ENCODE measurements at places on chromosomes 1 and 21.

GRCh38 chr1:1567152-1567875 is 7.3 kb downstream of the SSU72 start:
- no peak for DNase-seq

DNA sequence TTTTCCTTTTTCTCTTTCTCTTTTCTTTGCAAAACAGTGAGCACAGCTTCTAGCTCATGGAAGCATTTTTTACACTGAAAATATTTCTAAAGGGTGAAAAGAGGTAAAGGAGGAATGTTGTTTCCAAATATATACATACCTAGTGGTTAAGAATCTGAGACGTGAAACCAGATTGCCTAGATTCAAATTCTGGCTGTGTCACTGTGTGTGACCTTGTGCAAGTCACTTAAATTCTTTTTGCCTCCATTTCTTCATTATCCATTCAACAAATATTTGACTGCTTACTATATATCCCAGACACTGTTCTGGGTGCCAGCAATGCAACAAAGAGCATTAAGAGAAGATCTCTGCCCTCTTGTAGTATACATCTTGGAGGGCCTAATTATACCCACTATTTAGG is 53.3 kb downstream of the ZFYVE9 start:
- no peak for DNase-seq

DNA sequence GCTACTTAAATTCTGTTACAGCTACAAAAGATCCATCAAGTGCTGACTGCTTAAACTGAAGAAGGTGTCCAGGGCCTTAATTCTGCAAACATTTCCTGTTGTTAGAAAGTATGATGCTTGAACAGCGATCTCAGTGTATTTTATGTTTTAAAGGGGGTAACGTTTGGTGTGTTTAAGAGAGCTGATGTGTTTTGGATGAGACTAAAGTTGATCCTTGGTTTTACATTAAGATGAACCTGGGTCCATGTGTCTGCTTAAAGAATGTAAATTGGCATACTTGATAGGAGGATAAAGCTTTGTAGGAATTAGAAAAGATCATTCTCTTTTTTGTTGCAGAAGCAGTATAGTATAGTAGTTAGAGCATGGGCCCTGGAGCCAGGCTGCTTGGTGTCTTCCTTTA is 3.6 kb downstream of the IER5 start:
- no peak for DNase-seq

DNA sequence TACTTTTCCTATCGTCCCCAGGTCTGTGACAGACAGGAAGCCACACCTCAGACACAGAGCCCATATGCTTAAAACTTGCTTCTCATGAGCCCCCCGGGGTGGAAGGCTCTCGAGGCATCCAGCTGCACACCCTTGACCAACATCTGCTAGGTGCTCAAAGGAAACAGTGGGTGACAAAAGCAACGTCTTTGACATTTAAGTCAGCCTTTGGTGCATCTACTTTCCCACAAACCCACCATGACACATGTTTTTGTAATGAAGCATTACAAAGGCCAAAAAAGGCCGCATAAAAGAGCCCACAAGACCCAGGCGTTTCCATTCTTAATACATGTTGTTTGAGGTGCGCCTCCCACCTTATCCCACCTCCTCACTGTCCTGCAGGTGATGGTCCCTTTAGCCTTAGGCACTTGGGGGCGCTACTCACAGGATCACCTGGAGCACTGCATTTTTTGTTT is 11.8 kb upstream of the FASLG start:
- no peak for DNase-seq

DNA sequence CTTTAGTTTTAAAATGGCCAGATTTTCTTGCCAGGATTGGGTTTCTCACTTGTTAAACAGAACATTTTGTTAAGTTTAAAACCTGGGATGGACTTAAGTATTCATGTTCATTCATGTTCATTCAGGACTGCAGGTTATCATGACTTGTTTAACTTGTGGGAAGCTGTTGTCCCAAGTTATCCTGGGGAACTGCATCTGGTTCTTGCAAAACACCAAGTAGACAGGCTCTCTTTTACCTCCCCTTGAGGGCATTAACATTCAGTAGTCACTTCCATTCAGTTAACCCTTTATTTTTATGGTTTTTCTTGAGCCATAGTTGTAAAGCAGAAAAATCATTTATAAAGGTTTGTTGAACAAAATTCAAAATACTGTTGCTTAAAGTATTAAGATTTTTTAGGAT is 8.1 kb downstream of the SOD1 start:
- no peak for DNase-seq

DNA sequence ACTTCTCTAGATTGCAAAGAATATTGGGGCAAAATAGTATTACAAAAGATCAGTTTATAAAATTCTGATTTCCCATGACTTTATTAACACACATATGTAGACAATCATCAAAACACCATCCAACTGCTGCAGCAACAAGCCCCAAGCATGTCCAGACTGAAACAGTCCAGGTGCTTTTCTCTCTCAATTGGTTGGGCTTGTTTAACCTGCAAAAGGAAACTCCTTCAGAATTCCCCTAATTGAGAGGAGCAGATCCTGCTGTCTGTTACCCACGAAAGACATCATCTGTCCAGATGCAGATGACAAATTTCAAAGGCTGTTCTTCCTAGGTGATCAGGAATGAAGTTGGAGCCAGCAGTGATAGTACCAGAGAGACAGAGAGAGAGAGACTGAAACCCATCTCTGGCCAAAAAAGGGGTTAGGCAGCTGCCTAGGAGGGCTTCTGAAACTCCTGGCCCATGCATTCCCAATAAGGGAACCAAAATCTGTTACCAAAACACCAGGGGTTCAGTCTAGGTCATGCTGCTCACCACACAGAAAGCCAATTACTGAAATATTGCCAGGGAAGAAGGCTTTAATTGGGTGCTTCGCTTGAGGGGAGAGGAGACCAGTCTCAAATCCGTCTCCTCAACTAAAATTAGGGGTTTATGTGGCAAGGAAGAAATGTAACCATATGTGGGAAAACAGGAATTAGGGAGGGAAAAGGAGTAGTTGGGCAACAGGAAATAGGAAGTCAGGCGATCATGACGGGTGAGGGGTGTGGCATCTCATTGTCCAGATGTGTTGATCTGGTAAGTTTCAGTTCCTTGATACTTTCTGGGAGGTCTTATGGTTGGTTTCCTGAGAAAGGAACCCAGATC is 34.7 kb upstream of the RGL1 start:
- no peak for DNase-seq

GRCh38 chr1:210535761-210536160 is 207.1 kb downstream of the HHAT start:
- DNase-seq = no peak

GRCh38 chr1:145845514-145846161 is at the start of gene NUDT17:
TSS of gene NUDT17 (plus strand) at chr1:145845630. CDS start at chr1:145845641, 11 bp downstream.
- DNase-seq = peak; percentile 70

DNA sequence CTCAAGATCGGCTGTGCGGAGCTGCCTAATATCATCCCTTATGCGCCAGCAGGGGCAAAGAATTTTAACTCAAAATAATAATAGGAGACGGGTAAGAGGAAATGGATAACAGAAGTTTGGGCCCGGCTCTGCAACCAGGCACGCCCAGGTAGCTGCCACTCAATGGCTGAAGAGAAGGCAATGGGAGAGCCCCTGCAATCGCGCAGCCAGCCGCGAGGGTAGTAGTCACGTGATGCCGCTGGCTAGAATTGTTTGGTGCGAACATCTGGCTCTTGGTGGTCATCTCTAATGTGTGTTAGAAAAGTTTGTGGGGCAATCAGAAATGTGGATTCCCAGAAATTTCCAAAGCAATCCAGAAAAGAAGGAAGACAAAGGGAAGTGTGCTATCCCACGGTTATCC is 12.3 kb downstream of the BARHL2 start:
- no peak for DNase-seq

All from fibroblast of mammary gland (primary cell).